ENCODE measurements at places on chromosomes 5 and 9. TPM values are rescaled to one million over a fixed set of nuclear protein-coding genes. Genes with fewer than 3 reads are reported as not detected.

The NIPAL4 gene
- total RNA-seq = not detected

The ECM2 gene
- total RNA-seq = 0.30 TPM

The PCDHA1 gene
- 0.13 TPM for total RNA-seq

The PTPRD gene
- total RNA-seq = 60.1 TPM

GRCh38 chr9:131837836-131838235 is 98.0 kb upstream of the RAPGEF1 start:
- no peak overlapping the region for H3K4me3 ChIP-seq
- no peaks in the 10 kb centered on the region for H3K27me3 ChIP-seq
- no peak for DNase-seq
- no peaks in the 10 kb centered on the region for H3K36me3 ChIP-seq
- H3K4me1 ChIP-seq = no peaks in the 10 kb centered on the region
- no peak overlapping the region for H3K27ac ChIP-seq

DNA sequence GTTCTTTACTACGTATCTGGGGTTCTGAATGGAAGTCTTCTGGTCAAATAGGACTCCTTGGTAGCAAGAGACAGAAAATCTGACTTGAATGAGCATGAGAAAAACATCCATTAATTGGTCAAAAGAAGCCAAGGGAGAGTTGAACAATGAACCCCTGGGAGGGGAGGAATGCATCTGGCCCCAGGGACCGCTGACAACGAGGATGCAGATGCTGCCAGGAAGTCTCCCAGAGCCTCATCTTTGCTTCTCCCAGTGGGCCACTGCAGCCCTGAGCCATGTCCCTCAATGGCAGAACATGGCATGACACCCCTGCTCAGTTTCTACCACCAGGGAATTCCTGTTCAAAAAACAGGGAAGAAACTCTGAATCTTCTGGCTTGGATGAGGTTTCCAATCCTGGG is 50.5 kb upstream of the ICE1 start:
- no peaks in the 10 kb centered on the region for H3K27me3 ChIP-seq
- DNase-seq = no peak
- no peak overlapping the region for H3K27ac ChIP-seq
- H3K36me3 ChIP-seq = no peaks in the 10 kb centered on the region

DNA sequence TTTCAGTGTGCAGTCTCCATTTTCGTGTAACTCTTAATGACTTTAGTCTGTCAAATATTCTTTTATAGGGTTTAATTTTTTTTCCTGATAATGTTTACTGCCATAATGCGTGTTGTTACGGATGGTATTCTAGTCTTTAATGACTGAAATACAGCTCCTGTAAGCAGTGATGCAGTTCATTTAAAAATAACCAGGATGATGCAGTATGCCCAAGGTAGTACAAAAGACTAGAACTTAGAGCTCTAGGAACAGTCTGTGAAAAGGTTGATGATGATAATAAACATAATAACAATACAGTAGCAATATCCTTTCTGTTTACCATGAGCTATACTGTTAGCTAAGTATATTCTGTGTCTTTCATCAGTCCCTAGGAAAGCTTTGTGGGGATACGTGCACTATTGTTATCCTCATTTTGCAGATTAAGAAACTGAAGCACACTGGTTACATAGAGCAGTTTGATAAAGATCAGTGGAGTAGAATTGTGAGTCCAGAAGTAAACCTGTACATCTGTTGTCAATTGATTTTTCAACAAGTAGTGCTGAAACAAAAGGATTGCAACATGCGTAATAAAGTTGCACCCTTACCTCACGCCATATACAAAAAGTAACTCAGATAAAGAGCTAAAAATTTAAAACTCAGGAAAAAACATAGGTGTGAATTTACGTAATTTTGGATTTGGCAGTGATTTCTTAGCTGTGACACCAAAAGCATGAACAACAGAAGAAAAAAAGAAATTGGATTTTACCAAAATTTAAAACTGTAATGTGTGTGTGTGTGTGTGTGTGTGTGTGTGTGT is 64.5 kb downstream of the MTREX start:
- no peak for DNase-seq
- H3K27me3 ChIP-seq = no peaks in the 10 kb centered on the region
- H3K4me1 ChIP-seq = no peaks in the 10 kb centered on the region

DNA sequence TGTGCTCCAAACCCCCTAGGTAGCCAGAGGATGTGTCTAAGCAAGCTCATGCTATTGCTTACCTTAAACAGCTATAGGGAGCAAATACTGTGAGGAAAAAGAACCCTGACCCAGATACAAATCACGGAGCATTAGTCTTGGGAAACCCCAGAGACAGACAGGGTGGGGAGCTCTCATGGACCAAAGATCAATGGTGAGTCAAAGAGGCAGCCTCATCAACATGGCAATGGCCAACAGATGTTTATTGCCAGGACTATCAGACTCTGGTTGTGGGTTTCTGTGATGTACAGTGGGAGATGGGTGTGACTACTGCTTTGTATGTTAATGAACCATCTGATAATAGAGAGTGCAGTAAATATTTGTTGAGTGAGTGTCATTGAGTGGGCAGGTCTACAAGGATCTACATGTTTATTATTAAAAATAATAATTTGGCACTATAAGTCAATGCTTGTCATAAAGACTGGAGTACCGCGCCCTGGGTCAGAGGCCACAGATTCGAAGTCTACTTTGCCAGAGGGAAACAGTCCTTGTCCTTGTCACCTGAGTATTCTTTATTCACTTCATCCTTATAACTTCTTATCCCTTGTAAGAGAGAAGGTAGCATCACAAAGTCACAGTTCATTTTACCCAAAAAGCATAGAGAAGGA is 56.5 kb upstream of the RAI14 start:
- H3K4me1 ChIP-seq = no peaks in the 10 kb centered on the region
- H3K27ac ChIP-seq = no peak overlapping the region
- H3K4me3 ChIP-seq = no peak overlapping the region
- no peaks in the 10 kb centered on the region for H3K27me3 ChIP-seq
- DNase-seq = no peak

DNA sequence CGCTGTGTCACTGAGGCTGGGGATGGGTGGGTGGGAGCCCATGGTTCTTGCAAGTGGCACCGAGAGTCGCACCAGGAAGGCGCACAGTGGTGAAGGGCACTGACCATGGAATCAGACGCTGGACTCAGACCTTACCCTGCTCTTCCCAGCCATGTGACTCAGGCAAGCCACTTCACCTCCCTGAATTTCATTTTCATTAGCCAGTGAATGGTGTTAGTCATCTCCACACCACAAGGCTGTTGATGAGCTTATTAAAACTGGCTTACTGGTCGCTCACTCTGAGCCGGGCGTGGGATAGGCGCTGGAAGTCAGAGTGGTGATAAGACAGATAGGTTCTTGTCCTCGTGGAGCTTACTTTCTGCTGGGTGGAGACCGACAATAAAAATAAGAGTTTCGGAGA is 25.1 kb downstream of the FGF18 start:
- H3K27ac ChIP-seq = no peak overlapping the region
- DNase-seq = no peak
- no peaks in the 10 kb centered on the region for H3K4me1 ChIP-seq

- no peak overlapping the region for H3K4me3 ChIP-seq
- no peak for DNase-seq
- no peak overlapping the region for H3K27ac ChIP-seq
- no peaks in the 10 kb centered on the region for H3K36me3 ChIP-seq
- H3K27me3 ChIP-seq = no peaks in the 10 kb centered on the region
Measured at GRCh38 chr9:123217128-123217654, 51.2 kb downstream of the STRBP start.

GRCh38 chr5:56290378-56291078 is 57.4 kb upstream of the ANKRD55 start:
- no peak overlapping the region for H3K4me3 ChIP-seq
- no peak for DNase-seq
- no peak overlapping the region for H3K27ac ChIP-seq
- no peaks in the 10 kb centered on the region for H3K36me3 ChIP-seq

DNA sequence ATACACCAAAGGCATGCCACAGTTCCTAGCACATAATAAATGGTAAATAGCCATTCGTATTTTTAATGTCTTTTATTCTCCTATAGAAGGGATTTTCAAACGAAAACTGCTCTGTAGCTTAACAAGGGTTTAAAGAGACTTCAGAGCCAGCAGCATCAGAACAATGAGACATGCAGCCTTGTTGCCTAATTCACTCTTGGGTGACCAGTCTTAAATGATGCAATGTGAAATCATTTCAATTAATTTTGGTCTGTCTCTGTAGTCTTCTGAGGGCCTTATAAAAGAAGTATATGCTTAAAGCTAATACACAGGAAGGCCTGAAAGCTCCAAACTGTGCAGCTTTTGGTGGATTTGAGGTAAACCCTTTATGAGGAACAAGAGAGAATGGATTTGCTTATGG is 888.8 kb upstream of the WWC1 start:
- H3K4me1 ChIP-seq = no peaks in the 10 kb centered on the region
- no peaks in the 10 kb centered on the region for H3K36me3 ChIP-seq
- H3K27ac ChIP-seq = no peak overlapping the region

- H3K27me3 ChIP-seq = no peaks in the 10 kb centered on the region
- no peaks in the 10 kb centered on the region for H3K4me1 ChIP-seq
- H3K27ac ChIP-seq = no peak overlapping the region
Measured at GRCh38 chr9:14186096-14186495, 127.8 kb downstream of the NFIB start.

- no peak overlapping the region for H3K27ac ChIP-seq
- DNase-seq = no peak
- H3K36me3 ChIP-seq = no peaks in the 10 kb centered on the region
- H3K4me1 ChIP-seq = no peaks in the 10 kb centered on the region
- no peaks in the 10 kb centered on the region for H3K27me3 ChIP-seq
Measured at GRCh38 chr5:39340506-39340905, 23.8 kb downstream of the C9 start.

DNA sequence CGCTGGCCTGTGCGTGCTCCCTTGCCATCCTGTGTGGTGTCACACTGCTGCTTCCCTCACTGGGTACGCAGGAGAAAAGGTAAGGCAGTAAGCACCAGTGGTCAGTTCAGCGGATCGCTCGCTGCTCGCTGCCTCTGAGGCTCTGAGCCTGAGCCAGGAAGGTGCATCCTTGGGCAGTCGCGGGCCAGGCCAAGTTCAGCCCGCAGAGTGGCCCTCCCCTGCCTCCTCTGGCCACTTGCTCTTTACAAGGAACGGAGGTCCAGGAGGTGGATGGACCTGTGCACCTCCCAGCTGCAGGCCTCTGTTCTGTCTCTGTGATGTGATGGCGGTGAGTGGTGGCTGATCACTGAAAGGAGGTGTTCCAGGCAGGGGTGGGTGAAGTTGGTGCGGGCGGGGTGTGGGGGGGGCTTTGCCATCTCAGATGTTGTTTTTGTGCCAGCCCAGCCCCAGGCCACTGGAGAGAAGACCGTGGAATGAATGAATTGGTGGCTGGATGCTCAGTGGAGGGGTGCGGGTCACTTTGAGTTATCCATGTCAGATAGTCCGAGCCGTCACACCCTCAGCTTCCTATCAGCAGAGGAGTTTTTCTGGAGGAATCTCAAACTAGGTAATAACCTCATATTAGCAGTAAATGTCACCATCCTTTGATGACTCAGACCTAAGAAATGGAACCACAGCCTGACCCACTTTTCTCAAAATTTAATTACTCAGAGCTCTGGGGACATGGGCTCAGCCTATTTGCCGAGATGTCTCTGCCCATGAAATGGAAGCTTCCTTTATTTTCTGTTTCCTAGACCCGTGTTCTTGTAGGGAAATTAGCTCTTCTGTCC is 7.3 kb downstream of the COL5A1 start:
- H3K27me3 ChIP-seq = no peaks in the 10 kb centered on the region
- H3K36me3 ChIP-seq = no peaks in the 10 kb centered on the region
- H3K4me3 ChIP-seq = no peak overlapping the region
- H3K4me1 ChIP-seq = no peaks in the 10 kb centered on the region
- no peak for DNase-seq
- H3K27ac ChIP-seq = no peak overlapping the region

DNA sequence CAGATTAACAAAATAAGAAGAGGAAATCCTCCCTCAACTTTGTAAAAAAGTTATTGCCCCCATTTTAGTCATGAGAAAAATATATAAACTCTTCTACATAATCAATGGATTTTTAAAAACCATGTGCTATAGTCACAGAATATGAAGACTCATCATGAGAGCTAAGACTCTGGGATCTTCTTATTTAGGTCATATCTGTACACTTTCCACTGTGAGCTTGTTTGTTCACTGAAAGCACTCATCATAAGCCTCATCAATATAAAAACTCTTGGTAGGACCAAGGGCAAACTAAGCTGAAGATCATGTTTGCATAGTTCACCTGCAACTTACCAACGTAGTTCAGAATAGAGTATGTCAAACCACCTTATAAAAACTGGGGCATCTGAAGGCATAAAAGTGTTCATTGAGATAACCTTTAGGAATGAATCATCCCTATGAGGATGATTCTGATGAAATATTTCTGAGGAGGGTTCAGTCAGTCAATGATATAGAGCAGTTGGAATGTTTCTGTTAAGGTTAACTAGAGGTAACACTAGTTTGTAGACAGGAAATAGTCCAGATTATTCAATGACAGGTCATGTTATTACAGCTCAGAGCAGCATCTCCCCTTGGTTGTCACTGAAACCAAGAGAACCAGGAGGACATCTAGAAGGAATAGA is 289.9 kb upstream of the SMC2 start:
- DNase-seq = no peak
- H3K36me3 ChIP-seq = no peaks in the 10 kb centered on the region
- H3K4me3 ChIP-seq = no peak overlapping the region
- H3K4me1 ChIP-seq = no peaks in the 10 kb centered on the region

All from colonic mucosa (tissue), 4 donors.